ENCODE measurements at places on chromosomes 2 and 18. TPM values are rescaled to one million over a fixed set of nuclear protein-coding genes. Genes with fewer than 3 reads are reported as not detected.

PRKAG3 gene
- 19.3 TPM for total RNA-seq

- no peaks in the 10 kb centered on the region for H3K36me3 ChIP-seq
- no peaks in the 10 kb centered on the region for H3K4me1 ChIP-seq
- no peaks in the 10 kb centered on the region for H3K27me3 ChIP-seq
- DNase-seq: no peak
- H3K27ac ChIP-seq: no peak overlapping the region
Observed at GRCh38 chr2:66268756-66269155, 166.2 kb upstream of the MEIS1 start.

SIX3 gene
- total RNA-seq: not detected

TDRD15 gene
- total RNA-seq: not detected
